ENCODE measurements at places on chromosomes 16 and 17.
A peak's percentile ranks its signal among the peaks of the same experiment; 100 is the strongest.

GRCh38 chr17:81277421-81277820 is 17.7 kb downstream of the SLC38A10 start:
- no peak for DNase-seq

DNA sequence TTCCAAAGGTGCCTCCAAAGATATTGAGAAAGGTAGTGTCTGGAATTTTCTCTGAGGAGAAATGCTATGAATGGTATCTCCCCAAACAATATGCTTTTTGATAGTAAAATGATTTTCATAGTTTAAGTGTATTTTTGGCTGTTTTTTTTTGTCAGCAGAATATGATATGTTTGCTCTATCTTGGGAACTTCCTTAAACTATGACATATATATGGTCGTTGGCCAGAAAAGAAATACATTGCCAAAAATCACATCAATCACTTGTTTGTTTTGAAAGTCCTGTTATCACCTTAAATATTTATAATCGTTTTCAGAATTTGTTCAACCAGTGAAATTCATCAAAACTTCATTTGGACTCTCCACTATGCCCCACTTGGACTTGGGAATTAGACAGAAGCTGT is 816.9 kb downstream of the CDH11 start:
- no peak for DNase-seq

DNA sequence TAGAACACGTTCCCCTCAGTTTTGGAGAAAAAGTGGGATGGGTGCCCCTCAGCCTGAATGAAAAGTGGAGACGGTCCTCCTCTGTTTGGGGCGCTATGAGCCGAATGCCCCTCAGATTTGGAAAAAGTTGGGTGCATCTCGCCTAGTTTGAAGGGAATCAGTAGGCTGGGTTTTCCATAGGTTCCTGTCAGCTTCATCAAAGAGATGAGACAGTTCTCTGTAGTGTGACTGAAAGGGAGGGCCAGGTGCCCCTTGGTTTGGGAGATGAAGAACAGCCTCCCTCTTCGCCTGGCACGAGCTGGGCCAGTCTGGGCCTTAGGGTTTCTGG is 742 bp upstream of the SLC9A5 start:
- no peak for DNase-seq

DNA sequence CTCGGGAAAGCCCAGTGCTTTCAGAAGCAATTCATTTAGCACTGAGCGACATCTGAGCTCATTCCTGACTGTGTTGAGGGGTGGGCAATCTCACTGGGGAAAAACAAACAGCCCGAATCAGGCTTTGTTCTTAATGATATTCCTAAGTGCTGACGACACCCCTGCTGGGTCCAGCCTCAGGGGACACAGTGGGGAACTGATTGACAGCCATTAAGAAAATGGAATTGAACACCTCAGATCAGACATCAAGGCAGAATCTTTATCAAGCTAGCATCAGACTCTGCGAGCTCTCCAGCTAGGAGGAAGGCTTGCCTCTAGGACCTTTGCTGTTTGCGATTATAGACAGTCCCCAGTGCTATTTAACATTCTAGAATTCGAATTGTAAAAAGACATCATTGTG is 22.5 kb upstream of the LYRM9 start:
- DNase-seq = no peak

DNA sequence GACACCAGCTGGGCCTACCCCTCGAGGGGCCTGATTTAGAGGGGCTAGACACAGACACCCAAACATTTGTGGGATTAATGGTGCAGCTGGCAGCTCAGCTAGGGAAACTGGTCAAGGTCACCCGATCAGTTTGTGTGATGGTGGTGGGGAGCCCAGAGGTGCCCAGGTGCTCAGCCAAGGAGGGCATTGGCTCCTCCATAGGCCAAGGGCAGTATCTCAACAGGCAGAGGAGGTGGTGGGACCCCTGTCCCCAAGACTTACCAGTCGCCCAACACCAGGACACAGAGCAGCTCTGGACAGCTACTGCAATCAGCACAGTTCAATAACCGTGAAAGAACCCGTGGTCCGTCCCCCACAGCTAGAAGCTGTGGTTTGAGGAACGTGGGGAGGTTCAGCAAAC is 120.9 kb downstream of the C16orf78 start:
- no peak for DNase-seq

- DNase-seq = no peak
Measured at GRCh38 chr17:76104896-76105231, 1.3 kb upstream of the EXOC7 start.

GRCh38 chr16:27363797-27364196 is 38.2 kb upstream of the IL21R start:
- DNase-seq = no peak

DNA sequence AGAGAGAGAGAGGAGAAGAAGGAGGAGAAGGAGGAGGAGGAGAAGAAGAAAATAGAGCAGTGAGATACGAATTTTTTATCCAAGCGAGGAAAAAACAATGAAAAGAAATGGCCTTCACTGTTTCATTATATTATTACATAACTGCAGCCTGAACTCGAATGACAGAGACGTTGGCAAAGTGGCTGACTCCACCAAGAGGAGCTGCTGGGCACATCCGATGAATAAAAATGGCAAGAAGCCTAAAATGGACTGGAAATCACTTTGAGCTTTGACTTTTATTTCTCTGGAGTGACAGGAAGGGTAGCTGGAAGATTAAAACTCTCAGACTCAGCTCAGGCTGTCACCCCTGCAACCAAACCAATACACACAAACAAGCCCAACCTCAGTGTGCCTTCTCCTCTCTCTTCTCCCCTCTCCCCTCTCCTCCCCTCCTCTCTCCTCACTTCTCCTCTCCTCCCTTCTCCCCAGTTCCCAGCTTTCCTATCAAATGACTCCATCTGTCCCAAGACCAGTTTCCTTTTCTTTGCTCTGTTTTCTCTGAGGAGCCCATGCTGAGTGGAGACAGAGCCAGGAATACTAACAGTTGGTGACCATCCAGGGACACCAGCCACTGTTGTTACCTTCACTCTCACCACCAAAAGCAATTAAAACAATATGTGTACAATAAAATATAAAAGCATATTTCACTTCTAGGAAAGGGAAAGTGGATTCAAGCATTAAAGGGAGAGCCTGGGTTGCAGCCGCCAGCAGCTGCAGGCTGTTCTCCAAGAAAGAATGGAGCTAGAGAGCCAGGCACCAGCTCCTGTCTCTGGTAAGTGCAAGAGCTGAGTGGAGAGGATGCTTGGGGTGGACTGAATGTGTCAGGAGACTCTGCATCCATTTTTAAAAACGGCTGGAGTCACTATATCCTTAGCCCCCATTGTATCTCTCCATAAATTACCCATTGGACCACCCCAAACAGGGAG is 51.2 kb downstream of the SOX9 start:
- no peak for DNase-seq

GRCh38 chr16:85201574-85201973 is 89.3 kb upstream of the CIBAR2 start:
- DNase-seq = no peak

GRCh38 chr17:39231091-39231561 is 5.4 kb upstream of the STAC2 start:
- DNase-seq = no peak

DNA sequence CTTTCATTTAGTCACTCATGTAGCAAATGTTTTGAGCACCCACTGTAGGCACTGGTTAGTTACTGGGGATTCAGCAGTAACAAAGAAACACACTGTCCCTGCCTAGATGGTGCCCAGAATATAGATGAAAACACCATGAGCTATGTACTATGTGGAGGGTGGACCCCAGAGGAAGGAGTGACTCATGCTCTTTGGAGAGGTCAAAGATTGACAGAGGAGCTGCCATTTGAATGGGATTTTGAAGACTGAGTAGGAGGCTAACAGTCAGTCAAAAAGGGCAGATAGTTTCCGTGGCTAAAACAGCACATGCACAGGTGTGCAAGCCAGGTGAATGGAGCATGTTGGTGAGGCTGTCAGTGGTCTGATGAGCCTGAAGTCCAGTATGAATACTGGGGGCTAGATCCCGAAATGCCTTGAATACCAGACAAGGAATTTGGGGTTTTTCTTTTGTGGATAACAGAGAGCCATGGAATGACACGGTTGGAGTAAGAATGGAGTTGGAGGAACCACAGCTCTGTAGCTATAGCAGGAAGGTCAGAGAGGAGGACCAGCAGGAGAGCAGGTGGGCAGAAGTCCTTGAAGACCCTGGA is 6.1 kb downstream of the IL21R start:
- DNase-seq = peak; percentile 76

GRCh38 chr17:78313735-78314648 is 45.9 kb downstream of the SOCS3 start:
- peak; percentile 70 for DNase-seq

- no peak for DNase-seq
Measured at GRCh38 chr16:53156516-53156915, 101.7 kb downstream of the CHD9 start.

- no peak for DNase-seq
Measured at GRCh38 chr16:8673611-8674412, 605 bp upstream of the ABAT start.

DNA sequence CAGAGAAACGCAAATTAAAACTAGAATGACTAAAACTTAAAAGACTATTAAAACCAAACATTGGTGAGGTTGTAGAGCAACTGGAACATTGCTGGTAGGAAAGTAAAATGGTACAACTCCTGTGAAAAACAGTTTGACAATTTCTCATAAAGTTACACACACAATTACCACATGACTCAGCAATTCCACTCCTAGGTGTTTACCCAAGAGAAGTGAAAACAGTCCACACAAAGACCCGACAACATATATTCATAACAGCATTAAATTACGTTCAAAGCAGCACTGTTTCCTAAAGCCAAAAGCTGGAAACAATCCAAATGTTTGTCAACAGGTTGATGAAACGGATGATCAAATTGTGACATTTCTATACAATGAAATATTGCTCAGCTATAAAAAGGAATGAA is 26.5 kb upstream of the ALOX12 start:
- DNase-seq = no peak

GRCh38 chr17:50072130-50072529 is 16.2 kb downstream of the ITGA3 start:
- no peak for DNase-seq

DNA sequence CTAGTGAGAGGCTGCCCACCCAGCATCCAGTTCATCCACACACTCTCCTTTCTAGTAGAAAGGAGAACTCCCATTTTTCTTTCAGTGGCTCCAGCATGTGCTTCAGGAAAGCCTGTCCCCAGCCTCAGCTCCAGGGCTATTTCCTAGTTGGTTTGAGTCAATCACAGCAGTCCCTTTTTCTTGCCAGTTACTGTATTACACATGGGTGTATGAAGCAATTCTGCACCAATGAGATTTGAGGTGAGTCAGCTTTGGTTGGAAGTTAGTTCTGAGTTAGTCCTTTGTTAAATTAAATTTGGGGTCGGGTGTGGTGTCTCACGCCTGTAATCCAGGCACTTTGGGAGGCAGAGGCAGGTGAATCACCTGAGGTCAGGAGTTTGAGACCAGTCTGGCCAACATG is 24.8 kb downstream of the RAD51D start:
- no peak for DNase-seq

DNA sequence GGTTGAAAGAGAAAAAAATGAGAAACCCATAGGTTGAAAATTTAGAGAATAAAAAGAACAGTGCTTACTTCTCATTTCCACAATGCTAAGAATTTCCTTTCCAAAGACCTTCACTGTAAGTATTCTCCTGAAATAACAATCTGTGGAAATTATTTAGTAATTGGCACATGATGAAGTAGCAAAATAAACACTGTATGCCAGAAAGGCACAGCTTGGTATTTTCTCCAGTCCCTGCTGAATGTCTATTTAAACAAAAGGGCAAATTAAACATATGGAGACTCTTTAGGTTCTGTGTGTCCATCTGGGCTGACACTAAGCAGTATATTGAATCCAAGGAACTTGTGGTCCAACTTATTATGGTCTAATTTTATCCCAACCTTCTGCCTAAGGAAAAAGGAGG is 46.1 kb downstream of the CHCT1 start:
- no peak for DNase-seq

GRCh38 chr16:51968749-51969148 is 578.2 kb downstream of the TOX3 start:
- no peak for DNase-seq

- peak; percentile 84 for DNase-seq
Measured at GRCh38 chr17:59853168-59853918, 39.4 kb downstream of the TUBD1 start.

- peak; percentile 69 for DNase-seq
Measured at GRCh38 chr16:69709456-69710084, 16.8 kb downstream of the NQO1 start.

GRCh38 chr17:83051396-83052240 is 27.8 kb upstream of the METRNL start:
- peak; percentile 97 for DNase-seq

GRCh38 chr17:22300731-22301352 is 608.5 kb downstream of the KCNJ18 start:
- DNase-seq = no peak

DNA sequence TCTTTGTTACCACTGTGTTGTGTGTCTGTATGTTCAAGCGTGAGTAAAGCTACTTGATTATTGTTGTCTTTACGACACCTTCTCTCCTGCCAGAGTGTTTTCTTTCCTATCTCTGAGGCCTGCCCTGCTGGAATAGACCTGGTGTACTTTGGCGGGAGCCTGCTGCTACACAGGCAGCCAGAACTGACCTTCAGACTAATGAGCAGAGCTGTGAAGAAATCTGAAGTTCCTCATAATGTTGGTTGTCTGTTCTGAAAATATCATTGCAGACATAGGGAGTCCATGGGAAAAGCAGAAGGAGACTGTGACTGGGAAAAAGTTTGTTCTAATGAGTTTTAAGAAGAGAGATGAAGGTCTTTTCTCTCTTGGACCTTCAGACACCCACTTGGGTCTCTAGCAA is 9.8 kb downstream of the RHOT1 start:
- DNase-seq = no peak

DNA sequence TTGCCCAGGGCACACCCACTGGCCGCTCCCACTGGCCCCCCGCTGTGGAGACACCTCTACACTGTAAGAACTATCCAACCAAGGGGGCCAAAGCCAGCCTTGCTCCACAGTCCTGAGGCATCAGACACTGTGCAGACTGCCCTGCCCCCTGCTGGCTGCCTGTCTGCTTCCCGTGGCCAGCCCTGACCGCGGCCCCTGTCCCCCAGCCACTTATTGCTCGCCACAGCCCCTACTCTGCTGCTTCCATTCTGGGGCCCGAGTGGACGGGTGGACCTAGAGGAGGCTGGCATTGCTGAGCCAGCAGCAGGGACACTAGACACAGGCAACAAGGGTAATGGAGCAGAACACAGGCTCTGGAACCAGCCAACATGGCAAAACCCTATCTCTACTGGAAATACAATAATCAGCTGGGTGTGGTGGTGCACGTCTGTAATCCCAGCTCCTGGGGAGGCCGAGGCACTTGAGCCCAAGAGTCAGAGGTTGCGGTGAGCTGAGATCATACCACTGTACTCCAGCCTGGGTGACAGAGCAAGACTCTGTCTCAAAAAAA is 19.7 kb upstream of the LRRC37A3 start:
- DNase-seq = peak; percentile 37

DNA sequence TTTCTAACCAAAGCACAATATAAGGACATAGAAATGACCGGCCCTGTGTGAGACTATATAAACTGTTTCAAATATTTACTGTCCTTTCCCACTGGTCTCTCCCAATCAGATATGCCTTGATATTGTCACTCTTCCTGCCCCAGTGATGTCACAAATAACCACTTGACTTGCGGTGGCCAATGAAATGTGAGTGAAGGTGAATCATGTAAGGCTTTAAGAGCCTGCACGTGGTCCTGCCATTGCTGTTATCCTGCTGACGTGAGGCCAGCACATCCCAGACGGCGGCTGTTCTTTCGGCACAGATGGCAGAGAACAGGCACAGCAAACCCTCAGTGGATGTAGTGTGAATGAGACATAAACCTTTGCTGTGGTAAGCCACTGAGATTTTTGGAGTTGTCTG is 5.4 kb upstream of the KLHL11 start:
- no peak for DNase-seq
